ENCODE measurements at places on chromosomes 11 and 22. TPM values are rescaled to one million over a fixed set of nuclear protein-coding genes. Genes with fewer than 3 reads are reported as not detected.
A peak's percentile ranks its signal among the peaks of the same experiment; 100 is the strongest.

Gene VPREB1
- not detected for total RNA-seq

- DNase-seq = no peak
- H3K36me3 ChIP-seq = no peaks in the 10 kb centered on the region
- no peak overlapping the region for H3K4me3 ChIP-seq
Observed at GRCh38 chr11:39651857-39652461, 1807.5 kb downstream of the LRRC4C start.

- H3K27me3 ChIP-seq = no peaks in the 10 kb centered on the region
- no peak overlapping the region for H3K4me3 ChIP-seq
- no peak overlapping the region for H3K27ac ChIP-seq
- H3K36me3 ChIP-seq = no peaks in the 10 kb centered on the region
- no peak for DNase-seq
Observed at GRCh38 chr11:79269611-79270307, 171.1 kb downstream of the TENM4 start.

DNA sequence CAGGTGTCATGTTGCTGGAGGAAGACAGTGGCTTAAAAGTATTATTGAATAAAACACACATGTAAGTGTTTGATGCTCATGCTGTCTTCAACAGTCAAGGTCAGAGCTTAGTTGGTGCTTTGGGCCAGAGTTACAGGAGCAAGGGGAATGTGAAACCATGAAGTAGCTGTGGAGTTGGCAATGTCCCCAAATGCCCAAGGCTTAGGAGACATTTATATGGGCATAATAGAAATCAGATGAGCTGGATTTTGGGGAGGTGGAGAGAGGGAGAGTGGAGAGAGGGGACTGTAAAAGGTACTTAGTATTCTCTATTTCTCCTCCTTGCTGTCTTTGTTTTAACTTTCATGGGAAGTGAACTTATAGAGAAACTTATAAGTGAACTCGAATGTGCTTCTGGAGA is 407.8 kb downstream of the ETS1 start:
- no peak overlapping the region for H3K27ac ChIP-seq
- no peaks in the 10 kb centered on the region for H3K36me3 ChIP-seq

DNA sequence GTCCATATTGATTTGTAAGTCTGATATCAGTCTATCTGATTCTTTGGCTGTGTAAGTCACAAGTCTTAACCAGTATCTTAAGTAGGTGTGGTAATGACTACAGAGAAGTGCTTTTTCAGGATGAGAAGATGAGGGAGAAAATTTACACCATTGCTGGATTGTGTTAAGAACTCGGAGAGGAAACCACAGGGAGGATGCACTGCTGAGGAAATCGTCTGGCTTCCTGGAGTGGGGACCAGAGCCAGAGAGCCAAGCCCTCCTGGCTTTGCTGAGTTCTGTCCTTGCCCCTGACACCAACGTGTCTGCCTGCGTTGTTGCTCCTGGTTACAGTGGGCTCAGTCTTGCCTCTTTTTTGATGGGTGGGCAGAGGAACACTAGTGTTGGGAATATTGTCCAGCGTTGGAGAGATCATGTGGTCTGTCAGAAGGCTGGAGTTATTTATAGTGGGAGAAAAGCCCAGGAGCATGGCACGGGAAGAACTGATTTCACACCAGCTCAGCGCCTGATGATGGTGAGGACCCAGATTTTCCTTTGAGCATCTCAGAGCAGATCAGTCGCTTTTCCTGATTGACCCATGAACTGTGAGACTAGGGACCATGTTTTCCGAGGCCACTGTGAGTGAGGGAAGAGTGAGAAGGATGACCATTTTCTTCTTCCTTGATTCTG is 29.6 kb downstream of the MARK2 start:
- no peak overlapping the region for H3K27ac ChIP-seq
- no peaks in the 10 kb centered on the region for H3K27me3 ChIP-seq
- H3K36me3 ChIP-seq = peaks cover 4% of the 10 kb centered on the region
- peaks cover 16% of the 10 kb centered on the region for H3K4me1 ChIP-seq
- DNase-seq = no peak
- H3K4me3 ChIP-seq = no peak overlapping the region

- no peak overlapping the region for H3K4me3 ChIP-seq
- H3K36me3 ChIP-seq = no peaks in the 10 kb centered on the region
- H3K27me3 ChIP-seq = no peaks in the 10 kb centered on the region
- peaks cover 39% of the 10 kb centered on the region for H3K4me1 ChIP-seq
Observed at GRCh38 chr11:96215110-96215782, 127.7 kb downstream of the MAML2 start.

Gene ENDOD1
- 20.6 TPM for total RNA-seq

Gene OR51B4
- not detected for total RNA-seq

Gene LINC01488
- total RNA-seq = not detected

DNA sequence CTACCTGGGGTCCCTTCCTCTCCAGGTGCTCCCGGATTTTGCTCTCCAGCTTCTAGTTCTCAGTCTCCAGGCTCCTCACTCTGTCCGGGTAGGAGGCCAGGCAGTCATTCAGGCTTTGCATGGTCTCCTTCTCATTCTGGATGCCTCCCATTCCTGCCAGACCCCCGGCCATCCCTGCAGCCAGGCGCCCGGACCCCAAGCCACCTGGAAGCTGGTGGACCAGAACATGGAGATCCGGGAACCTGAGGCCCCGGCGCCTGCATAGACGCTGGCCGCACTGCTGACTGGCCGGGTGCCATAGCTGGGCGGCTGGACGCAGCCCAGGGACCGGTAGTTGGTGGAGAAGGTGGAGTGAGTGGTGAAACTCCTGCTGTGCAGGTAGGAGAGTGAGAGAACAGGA is 8.0 kb upstream of the OR52L1 start:
- no peaks in the 10 kb centered on the region for H3K4me1 ChIP-seq
- H3K36me3 ChIP-seq = no peaks in the 10 kb centered on the region
- no peaks in the 10 kb centered on the region for H3K27me3 ChIP-seq
- H3K27ac ChIP-seq = no peak overlapping the region
- no peak overlapping the region for H3K4me3 ChIP-seq
- DNase-seq = no peak

DNA sequence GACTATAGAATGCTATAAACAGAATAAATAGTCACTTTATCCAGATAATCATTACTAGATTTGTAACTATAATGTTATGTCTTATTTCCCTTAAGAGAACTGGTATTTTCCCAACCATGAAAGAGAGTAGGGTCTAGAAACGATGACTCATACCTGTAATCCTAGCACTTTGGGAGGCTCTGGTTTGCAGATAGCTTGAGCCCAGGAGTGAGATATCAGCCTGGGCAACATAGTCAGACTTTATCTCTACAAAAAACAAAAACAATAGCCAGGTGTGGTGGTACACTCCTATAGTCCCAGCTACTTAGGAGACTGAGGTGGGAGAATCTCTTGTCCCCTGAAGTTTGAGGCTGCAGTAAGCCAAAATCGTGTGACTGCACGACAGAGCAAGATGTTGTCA is 30.9 kb downstream of the OR52A5 start:
- no peaks in the 10 kb centered on the region for H3K36me3 ChIP-seq
- no peaks in the 10 kb centered on the region for H3K4me1 ChIP-seq
- H3K4me3 ChIP-seq = no peak overlapping the region
- H3K27me3 ChIP-seq = 0 out of 2 replicates have a peak, but pooled peaks cover 2% of the 10 kb centered on the region
- DNase-seq = no peak

- H3K27ac ChIP-seq = no peak overlapping the region
- no peaks in the 10 kb centered on the region for H3K36me3 ChIP-seq
- no peaks in the 10 kb centered on the region for H3K27me3 ChIP-seq
- no peak overlapping the region for H3K4me3 ChIP-seq
Observed at GRCh38 chr11:95911369-95911759, 12.5 kb downstream of the MTMR2 start.

Gene SCUBE1
- total RNA-seq = not detected

Gene TTC9C
- total RNA-seq = 45.5 TPM

DNA sequence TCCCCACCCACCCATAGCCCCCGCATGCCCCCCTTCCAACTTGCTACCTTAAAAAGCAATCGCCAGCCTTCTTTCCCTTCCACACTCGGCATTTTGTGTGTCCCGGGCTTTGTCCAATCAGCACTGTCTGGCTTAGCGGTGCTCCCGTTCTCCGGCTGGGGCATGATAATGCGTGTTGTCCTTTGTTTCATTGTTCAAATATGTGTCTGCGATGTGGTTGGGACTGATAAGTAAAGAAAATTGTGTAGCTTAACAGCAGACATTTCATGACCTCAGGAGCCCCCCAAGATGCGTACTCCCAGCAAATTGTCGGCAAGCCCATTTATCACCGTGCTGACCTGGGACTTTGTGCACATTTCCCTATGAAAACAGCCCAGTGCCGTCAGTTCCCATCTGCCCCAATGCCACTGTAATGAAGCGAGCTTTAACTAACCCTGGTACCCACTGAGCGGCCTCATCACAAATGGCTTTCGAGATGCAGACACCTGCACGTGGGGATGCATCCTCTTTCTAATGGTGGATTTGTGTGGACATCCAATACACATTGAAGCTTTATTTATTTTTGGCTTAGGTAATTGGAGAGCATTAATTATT is 167.0 kb upstream of the E2F8 start:
- no peak overlapping the region for H3K4me3 ChIP-seq
- DNase-seq = no peak
- no peak overlapping the region for H3K27ac ChIP-seq
- peaks cover 2% of the 10 kb centered on the region for H3K4me1 ChIP-seq
- peaks cover 6% of the 10 kb centered on the region for H3K27me3 ChIP-seq

Gene SH3BP1
- total RNA-seq = 10.8 TPM

Gene SLC25A18
- total RNA-seq = not detected

GRCh38 chr22:23526596-23527316 is 53.3 kb downstream of the IGLL1 start:
- no peaks in the 10 kb centered on the region for H3K4me1 ChIP-seq
- H3K36me3 ChIP-seq = no peaks in the 10 kb centered on the region
- H3K27me3 ChIP-seq = peaks cover 14% of the 10 kb centered on the region

Gene HBE1
- total RNA-seq = 1.4 TPM

DNA sequence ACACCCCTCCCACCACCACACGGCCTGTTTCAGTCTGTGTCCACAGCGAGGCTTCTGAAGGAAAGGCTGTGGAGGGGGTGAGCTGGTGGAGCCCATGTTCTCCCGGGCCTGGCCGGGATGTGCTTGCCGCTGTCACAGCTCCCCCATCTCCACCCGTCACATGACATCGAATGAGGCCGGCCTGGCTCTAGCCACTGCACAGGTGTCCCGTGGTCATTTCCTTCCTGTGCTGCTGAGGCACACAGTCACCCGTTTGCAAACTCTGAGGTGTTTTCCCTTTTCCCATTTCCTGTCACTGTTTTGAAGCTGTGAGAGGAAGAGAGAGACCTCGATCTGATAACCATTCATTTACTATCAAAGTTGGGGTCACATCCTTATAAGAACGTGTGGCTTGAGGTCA is 55.7 kb upstream of the CLDN5 start:
- H3K4me1 ChIP-seq = peaks cover 10% of the 10 kb centered on the region
- H3K36me3 ChIP-seq = no peaks in the 10 kb centered on the region
- no peak for DNase-seq
- H3K27ac ChIP-seq = no peak overlapping the region
- no peaks in the 10 kb centered on the region for H3K27me3 ChIP-seq

Gene APOL1
- 0.56 TPM for total RNA-seq

DNA sequence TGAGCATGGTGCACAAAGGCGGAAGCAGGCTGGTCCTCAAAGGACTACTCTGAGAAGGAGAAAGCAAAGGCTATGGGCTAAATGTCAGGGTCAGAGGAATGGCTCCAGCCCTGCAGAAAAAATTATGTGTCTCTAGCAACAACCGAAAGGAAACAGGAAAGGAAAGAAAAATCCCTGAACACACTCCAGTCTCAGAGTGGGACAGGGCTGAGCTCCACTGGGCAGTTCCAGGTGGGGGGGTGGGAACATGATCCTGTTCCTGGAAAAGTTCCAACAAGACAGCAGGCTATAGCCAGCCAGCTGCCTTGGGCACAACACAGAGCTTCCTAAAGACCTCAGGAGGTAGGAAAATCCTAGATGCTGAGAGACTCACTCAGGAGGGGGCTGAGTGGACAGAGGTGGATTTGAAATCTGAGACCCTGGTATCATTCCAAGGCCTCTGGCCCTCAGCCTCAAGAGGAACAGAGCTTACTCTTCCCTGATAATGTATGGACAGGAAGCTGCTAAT is 1088.2 kb downstream of the TBC1D22A start:
- no peak overlapping the region for H3K4me3 ChIP-seq
- H3K36me3 ChIP-seq = no peaks in the 10 kb centered on the region
- DNase-seq = no peak
- no peak overlapping the region for H3K27ac ChIP-seq
- H3K4me1 ChIP-seq = no peaks in the 10 kb centered on the region

Gene LRRC74B
- not detected for total RNA-seq

- H3K4me1 ChIP-seq = peaks cover 17% of the 10 kb centered on the region
- peak overlapping the region; percentile 99 for H3K27ac ChIP-seq
- DNase-seq = no peak
Observed at GRCh38 chr11:70400643-70401042, 2.3 kb downstream of the CTTN start.

Gene DGKZ
- total RNA-seq = 43.0 TPM
